Activated T-helper 1 cell treated with anti-CD3 and anti-CD28 coated beads, Interleukin-2, amount 50 U/mL, for 16 hours (primary cell): ENCODE measurements at places on chromosomes 5 and 9.

DNA sequence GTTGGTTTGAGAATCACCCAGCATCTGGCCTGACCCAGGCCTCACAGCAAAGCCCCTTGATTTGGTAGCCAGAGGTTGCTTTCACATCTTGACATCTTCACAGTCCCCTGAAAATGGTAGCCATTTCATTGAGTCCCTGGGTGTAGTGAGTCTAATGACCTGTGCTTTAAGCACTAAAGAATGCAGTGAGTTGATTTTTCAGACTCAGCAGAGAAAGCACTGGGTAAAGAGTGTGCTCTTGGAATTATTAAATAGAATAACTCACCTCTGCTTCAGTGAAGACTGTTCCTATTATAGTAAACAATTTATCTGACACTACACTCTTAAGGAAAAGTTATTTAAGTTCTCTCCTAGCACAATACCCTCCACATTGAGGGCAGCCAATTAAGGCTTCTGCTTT is 56.2 kb downstream of the PTCD2 start:
- DNase-seq, result no peak

DNA sequence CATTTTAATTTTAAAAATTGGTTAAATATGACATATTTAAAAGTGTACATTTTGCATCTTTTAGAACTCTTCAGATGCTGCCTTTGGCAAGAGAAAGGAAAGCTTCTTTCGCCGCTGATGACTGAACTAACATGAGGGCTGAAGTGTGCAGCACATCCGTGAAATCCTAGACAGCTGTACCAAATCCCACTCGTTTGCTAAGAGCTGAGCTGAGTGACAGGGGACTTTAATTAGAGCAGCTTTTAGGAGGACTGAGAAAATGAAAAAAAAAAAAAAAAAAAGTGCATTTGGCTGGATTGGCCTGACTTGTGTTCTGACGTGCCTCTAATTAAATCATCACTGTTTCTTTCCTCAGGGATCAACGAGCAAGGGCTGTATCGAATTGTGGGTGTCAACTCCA is 271.3 kb downstream of the ARHGAP26 start:
- DNase-seq, result no peak

- no peak for DNase-seq
Measured at GRCh38 chr9:128149951-128150593, 819 bp downstream of the LCN2 start.

DNA sequence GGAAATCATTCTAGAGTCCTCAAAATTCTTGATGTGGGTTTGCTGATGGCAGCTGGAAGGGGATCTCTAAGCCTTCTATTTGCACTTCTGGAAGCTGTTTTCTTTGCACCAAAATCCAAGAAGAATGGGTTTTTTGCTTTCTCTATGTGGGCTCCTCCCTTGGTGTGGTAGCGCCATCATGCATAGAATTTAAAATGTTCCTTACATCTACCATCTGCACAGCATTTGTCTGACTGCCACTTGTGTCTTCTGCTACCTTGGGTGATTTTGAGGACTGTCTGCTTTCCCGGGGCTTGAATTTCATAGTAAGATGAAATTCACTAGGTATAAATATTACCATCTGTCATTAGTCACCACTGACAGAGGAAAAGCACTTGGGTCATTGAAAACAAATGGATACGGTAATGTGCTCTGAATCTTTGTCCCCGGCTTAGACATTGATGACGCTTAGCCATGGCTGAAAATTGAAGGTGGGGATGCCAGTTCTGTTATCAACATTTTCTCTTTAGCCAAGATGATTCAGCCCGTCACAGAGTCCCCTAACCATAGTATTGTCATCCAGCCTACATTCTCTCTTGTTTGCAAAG is 30.0 kb downstream of the SNX30 start:
- no peak for DNase-seq

GRCh38 chr5:14445576-14446290 is 135.9 kb upstream of the OTULINL start:
- DNase-seq, result no peak

GRCh38 chr5:60362158-60362557 is 337.8 kb downstream of the DEPDC1B start:
- no peak for DNase-seq

GRCh38 chr5:10073441-10074104 is 176.1 kb downstream of the ATPSCKMT start:
- DNase-seq, result no peak

- no peak for DNase-seq
Measured at GRCh38 chr5:142915813-142916424, 145.7 kb downstream of the ARHGAP26 start.

- DNase-seq, result no peak
Measured at GRCh38 chr5:32852535-32852934, 141.4 kb downstream of the NPR3 start.

- no peak for DNase-seq
Measured at GRCh38 chr5:58498340-58498942, 7.2 kb downstream of the GAPT start.

DNA sequence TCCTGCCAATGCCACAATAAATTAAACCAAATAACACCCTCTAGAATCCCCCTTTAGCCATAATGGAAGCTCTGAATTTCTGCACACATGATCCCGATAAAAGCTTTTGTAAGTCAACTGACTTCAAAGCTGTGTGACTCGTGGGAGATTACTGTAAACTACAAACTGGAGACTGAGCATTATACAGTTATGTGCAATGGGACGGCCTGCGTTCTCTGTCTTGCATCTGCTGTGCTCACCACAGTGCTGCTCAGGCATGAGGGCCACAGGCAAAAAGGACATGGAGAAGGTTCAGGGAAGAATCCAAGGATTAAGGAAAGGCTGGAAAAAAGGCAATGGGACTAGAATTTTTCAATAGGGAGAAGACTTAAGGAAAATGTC is 184.2 kb downstream of the FANCC start:
- DNase-seq, result no peak
